ENCODE measurements at places on chromosomes 2 and 18.

GRCh38 chr18:48365965-48366364, 43.2 kb downstream of the ZBTB7C start:
- no peak for DNase-seq

DNA sequence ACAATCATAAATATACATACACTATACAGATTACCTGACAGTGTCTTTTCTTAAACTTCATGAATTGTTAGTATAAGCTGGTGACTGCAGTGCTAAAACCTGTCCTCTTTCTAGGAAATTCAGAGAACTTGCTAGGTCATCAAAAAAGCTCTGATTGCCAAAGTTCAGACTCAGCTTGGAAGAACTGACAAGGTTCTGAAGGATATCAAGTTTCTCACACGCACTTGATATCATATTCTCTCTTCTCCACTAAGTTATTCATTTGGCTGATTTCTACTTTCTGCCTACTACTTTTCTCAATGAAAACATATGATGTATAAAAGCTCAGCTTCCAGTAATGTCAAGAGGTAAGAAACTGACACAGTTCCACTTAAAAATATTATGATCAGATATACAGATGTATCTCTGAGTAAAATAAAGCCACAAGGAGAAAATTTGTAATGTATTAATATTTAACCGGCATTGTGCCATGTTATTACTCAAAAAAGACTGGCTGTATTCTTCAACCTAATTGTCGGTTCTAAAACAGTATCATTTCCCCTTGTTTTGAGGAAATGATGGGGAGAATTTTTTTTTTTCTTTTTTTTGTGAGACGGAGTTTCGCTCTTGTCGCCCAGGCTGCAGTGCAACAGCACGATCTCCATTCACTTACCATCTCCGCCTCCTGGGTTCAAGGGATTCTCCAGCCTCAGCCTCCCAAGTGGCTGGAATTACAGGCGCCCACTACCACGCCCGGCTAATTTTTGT, 2.4 kb downstream of the OSBPL1A start:
- DNase-seq, result no peak

- no peak for DNase-seq
Observed at GRCh38 chr2:43075054-43075593, 151.3 kb downstream of the ZFP36L2 start.

DNA sequence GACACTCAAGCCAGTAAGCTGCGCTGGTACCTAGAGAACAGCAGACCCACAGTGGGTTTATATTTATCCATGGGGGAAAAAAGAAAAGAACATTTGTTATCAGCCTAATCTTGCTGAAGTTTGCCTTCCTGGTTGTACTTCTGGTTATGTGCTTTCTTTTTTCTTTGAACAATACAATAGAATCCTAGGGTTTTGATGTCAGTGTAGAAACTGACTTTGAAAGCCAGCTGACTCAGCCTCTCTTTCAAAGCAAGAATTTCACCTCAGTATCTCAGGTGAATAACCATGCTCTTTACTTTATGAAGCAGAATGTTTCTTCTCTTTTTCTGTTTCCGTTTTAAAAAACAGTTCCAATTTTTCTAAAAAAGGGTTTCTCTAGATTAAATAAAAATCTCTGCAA, 78.4 kb downstream of the CD8B2 start:
- DNase-seq, result no peak

GRCh38 chr2:206535260-206535986, 92.1 kb downstream of the ADAM23 start:
- DNase-seq, result no peak

DNA sequence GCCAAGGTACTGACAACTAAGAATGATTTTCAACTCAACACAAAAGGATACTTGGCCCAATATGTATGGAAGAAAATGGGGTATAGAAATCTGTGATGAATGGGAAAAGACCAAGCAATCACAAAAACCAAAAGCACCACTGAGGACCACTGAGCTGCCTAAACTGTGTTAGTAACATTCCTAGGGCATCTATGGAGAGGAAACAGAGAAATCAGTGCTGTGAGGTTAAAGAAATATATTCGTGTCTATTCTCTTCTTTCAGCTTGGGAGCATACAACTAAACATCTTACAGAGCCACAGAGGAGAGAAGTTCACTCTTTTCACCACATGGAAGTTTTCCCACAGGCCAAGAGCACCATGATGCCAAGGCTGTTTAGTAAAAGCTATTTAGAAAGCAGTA, 47.3 kb upstream of the CALCRL start:
- no peak for DNase-seq

GRCh38 chr2:86066915-86067314, 38.8 kb downstream of the POLR1A start:
- DNase-seq, result no peak

GRCh38 chr2:208098267-208098666, 26.1 kb downstream of the CRYGD start:
- DNase-seq, result no peak
